ENCODE measurements at places on chromosomes 1 and 21.

DNA sequence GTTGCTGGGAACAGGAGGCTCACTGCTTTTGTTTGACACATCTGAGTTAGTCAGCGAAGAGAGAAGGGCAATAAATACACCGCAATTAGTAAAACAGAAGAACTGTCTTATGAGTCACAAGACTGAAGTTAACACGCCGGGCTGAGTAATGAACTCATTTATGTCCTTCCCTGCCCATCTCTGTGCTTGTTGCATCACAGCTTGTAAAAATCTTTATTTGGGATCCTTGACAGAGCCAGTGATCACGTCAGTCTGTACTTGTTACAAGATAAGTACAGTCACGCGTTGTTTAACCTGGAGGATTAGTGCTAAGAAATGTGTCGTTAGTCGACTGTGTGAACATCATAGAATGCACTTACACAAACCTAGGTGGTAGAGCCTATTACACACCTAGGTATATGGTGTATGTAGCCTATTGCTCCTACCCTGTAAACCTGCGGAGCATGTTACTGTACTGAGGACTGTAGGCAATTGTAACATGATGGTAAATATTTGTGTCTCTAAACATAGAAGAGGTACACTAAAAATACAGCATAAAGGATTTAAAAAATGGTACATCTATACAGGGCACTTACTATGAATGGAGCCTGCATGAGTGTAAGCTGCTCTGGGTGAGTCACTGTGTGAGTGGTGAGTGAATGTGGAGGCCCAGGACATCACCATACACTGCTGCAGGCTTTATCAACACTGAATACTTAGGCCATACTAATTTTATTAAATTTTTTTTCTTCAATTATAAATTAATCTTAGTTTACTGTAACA, 272.2 kb downstream of the TNR start:
- DNase-seq, result no peak

DNA sequence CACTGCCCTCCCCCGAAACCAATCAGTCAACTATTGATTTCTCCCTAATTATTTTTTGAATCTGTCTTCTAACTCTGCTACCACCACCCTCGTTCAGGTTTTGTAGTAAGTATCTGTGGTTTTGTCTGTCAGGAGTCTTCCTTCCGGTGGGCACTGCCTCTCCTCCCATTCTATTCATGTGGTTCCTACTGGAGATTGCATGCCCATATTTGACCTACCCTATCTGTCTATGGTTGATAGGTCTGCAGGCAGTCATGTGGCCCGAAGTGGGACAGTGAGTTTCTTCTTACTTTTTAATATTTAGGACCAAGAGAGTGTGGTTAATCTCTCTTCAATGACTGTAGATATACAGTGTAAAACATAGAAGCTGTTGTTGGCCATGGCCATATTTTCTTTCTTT, 17.8 kb upstream of the MAST2 start:
- DNase-seq, result peak; percentile 17

- no peak for DNase-seq
Observed at GRCh38 chr1:5915587-5916571, 76.3 kb downstream of the NPHP4 start.

DNA sequence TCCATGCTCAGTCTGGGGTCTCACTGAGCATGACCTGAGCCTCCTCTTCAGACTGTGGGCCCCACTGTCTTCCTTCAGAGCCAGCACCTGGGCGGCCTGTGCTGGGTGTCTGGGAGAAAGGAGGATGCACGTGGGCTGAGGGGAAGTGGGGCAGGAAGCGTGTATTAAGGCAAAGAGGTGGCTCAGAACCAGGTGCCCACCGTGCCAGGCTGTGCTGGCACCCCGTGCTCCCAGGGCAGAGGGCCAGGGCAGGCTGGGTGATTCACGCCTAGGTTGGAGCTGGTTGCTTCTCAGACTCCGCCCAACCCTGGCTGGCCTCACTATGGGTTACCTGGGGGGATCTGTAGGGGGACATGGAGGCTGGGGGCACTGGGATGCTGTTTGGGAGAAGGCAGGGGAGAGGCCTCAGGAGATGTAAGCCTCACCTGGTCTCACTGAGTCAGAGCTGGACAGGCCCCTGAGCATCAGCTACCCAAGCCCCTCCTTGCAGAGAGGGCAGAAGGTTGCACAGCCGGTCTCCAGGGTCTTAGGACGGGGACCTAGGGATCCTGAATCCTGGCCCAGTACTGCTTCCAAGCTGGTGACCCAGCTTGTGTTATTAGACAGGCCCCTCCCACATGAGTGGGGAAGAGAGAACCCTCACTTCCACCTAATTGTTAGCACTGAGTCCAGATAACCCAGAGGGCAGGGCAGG, 18.6 kb upstream of the PADI1 start:
- DNase-seq, result no peak

GRCh38 chr1:208107425-208108212, 136.6 kb downstream of the PLXNA2 start:
- DNase-seq, result no peak

DNA sequence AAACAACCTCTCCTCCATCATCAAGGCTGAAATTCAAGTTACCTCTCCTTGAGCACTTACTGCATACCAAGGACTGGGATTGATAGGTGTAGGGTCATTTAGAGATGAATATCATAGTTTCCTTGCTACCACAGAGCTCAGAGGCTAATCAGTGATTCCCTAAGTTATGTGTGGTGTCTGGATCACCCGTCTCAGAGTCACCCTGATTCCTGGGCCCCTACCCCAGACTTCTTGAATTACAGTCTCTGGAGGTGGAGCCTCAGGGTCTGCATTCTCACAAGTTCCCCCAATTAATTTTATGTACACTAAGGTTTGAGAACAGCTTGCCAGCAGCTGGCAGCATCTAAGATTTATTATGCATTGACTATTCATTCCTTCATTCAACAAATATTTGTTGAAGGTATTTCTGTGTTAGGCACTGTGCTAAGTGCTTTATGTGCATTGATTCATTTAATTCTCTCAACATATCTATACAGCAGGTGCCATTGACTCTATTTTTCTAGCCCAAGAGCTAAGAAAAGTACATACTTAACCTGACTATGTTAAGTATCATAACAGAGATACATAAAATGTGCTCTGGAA, 182.9 kb upstream of the FGGY start:
- no peak for DNase-seq

GRCh38 chr1:22776035-22776613, 65.5 kb downstream of the EPHB2 start:
- no peak for DNase-seq

GRCh38 chr1:13828454-13829151, 128.6 kb downstream of the PRDM2 start:
- peak; percentile 26 for DNase-seq

- DNase-seq, result no peak
Observed at GRCh38 chr1:53892911-53893310, 1.1 kb upstream of the DIO1 start.

DNA sequence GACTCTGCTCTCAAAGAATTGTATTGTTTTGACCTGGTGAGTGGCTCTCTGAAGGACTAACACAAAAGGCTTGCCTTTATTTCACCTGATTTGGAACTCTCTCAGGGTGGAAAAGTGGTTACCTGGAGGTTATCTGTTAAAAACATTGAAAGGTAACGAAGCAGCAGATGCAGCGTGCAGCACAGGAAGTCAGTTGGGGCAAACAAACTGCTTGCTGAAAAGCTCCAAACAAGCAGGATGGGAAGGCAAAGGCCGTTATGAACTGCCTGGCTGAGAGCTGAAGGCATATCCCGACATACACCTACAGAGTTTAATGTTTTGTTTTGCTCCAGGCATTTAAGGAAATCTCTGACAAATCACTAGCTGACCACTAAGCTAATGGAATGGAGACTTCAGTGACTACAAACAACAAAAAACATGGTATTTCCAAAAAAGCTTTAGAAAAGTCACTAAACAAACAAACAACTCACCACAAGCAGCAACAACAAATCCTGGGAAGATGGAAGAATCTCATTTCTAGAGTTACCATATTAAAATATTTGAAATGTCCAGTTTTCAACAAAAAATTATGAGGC, 44.3 kb upstream of the BATF3 start:
- DNase-seq, result no peak

- no peak for DNase-seq
Observed at GRCh38 chr1:20868263-20868662, 81.2 kb upstream of the HP1BP3 start.

GRCh38 chr1:36884029-36884701, 150.2 kb downstream of the GRIK3 start:
- no peak for DNase-seq

DNA sequence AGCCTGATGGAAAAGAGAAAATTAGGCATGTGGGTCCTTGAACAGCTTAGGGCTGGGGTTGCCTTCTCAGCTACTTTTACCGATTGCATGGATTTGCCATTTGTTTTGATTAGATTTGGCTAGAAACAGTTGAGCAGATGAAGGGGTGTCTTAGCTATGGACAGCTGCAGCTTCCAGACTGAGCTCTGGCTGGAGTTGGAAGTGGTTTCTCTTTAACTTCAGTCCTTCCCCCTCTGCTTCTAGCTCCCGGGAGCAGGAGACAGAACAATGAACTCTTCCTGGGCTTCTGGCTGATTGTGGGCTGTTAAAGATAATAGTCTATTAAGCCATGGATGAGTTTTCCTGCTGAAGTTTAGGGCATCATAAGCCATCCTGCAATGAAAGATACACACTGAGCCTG, 50.7 kb downstream of the UBE2T start:
- DNase-seq, result no peak

DNA sequence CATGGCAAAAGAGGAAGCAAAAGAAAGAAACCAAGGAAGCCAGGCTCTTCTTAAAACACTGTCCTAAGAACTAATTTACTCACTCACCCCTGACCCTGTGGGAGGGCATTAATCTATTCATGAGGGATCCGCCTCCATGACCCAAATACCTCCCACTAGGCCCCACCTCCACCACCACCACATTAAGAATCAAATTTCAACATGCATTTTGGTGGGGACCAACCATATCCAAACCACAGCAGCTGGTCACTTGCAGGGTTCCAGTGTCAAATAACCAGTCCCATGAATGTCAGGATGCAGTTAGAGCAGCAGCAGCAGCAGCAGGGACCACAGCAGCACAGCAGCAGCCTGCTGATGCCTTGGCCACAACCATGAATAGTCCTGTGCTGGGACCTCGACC, 83.8 kb downstream of the ZC3H11B start:
- no peak for DNase-seq

- DNase-seq, result no peak
Observed at GRCh38 chr1:157073944-157074685, 25.5 kb downstream of the ETV3L start.

- no peak for DNase-seq
Observed at GRCh38 chr21:44761747-44762208, 39.8 kb downstream of the UBE2G2 start.

DNA sequence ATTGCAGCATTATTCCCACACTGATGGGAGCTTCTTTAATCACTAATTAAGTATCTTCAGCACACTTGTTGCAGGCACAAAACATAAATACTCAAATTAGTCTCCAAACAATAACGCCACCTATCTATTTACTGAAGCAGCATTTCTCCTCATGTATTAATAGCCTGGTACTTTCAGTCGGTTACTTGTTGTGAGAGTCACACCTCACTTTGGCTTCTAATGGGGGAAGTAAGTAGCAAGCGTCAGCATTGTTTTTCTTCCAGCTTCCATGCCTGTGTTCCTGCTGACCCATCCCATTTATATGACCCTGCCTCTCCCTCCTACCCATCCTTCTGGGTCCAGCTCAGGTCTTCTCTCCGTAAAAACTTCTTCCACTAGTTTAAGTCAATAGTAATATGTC, 31.9 kb upstream of the DENND1B start:
- DNase-seq, result no peak

DNA sequence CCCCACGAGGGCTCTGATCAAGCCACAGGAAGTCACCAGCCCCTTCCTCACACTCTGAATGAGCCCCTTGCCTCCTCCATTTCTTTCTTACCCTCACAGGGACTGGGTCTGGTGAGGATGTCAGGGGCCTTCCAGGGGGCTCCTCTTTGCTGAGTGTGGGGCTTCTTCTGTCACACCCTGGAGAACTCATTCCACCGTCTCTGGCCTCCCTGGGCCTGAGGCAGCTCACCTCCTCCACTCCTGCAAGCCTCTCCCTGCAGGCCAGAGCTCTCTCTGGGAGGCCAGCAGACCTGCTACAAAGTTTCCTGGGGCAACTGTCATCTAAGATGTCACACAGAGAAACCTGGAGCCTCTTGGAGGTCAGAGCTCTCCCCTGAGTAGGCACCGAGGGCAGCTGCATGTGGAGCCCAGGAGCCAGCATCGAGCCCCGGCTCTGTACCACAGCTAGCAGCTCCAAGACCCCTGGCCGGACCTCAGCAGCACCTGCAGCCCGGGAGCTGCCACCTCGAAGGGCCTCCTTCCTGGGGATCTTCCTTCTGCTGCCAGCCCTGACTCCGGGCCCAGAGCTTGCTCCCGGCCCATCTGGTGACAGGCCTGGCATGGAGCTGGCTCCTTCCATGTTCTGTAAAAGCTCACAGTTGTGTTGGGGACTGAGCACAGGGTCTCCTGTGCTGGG, 1.1 kb downstream of the SPOCD1 start:
- no peak for DNase-seq

DNA sequence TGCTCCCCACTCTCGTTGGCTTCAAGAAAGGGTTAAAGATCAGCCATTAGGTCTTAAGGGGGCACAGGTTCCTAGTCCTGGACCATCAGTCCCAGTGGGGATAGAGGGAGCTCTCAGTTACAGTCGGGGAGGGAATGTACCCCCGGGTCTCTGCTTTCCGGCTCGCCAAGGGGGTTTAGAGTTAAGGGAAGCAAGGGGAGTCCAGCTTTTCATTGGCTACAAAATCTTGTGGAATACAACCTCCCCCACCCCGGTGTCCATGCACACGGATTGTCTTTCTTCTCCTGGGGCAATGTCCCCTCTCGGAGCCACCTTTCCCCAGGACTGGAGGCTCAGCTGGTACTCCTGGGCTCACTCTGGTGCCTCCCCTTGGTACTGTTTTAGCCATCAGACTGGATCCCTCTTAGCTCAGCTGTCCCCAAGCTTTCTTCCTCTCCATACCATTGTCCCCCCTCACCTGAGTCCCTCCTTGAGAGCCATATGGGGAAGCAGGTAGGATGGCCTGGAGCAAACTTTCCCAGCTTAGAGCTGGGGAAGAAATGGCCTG, at the start of gene A3GALT2:
TSS of gene A3GALT2 (minus strand) at position 480 of the 547 bp plus-strand sequence. CDS start at position 480, 0 bp downstream.
- DNase-seq, result no peak

DNA sequence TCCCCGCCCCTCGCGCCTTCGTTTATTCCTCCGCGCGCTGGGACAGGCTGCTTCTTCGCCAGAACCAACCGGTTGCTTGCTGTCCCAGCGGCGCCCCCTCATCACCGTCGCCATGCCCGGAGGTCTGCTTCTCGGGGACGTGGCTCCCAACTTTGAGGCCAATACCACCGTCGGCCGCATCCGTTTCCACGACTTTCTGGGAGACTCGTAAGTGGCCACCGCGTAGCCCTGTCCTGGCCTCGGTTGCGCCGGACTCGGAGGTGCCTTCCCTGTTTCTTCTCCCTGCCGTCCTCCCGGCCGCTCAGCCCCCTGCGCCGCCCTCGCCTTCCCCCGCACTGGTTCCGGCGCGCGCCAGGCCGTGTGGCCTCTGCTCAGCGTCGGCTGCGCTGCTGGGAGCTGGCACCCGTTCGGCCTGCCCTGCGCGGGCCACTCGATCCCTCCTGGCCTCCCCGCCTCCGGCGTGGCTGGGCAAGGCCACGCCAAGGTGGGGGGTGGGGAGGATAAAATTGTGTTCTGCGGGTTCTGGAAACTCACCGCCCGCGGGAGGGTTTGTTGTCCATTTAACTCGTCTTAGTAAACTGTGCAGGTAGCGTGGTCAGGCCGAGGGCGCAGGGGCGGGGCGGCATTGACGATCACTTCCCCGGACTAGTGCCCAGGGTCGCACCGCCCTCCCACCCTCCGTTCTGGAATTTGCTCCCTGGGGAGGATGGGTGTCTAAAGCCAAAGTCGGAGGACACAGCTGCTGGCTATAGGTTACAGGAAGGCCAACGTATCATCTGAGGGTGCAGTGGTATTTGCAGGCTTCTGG, at the start of gene PRDX6:
TSS of gene PRDX6 (plus strand) at position 50 of the 808 bp plus-strand sequence. CDS start at position 113, 63 bp downstream.
- DNase-seq, result peak; percentile 79

GRCh38 chr1:220243947-220244346, 28.3 kb downstream of the RAB3GAP2 start:
- DNase-seq, result no peak
